Activated CD8-positive, alpha-beta T cell treated with anti-CD3 and anti-CD28 coated beads for 36 hours (primary cell): ENCODE measurements at places on chromosomes 5 and 9.

DNA sequence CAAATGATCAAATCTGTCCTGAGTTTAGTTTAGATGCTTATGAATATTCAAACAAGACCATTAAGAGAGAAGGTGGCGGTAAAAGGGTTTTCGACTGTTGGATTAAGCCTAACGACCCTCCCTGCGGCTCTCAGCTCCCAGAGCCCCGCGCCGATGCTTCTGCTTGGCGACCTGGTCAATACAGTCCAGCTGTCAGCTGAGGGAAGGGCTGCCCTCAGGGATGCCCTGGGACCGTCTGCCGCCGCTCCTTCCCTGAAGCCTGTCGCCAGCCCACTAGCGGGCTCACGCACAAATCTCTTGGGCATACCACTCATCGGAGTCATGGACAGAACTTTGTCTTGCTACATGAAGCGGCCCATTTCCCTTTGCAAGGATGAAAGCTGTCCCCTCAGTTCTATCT lies 136.6 kb upstream of the RAPGEF1 start:
- peaks cover 12% of the 10 kb centered on the region for H3K4me1 ChIP-seq
- DNase-seq: no peak

- H3K27ac ChIP-seq: no peak overlapping the region
- H3K27me3 ChIP-seq: no peaks in the 10 kb centered on the region
- H3K4me3 ChIP-seq: no peak overlapping the region
- H3K4me1 ChIP-seq: peaks cover 3% of the 10 kb centered on the region
- no peak for DNase-seq
- no peaks in the 10 kb centered on the region for H3K36me3 ChIP-seq
Measured at GRCh38 chr9:134127616-134128015, 8.3 kb upstream of the WDR5 start.

- H3K4me1 ChIP-seq: no peaks in the 10 kb centered on the region
- no peak for DNase-seq
- no peak overlapping the region for H3K27ac ChIP-seq
- no peak overlapping the region for H3K4me3 ChIP-seq
Measured at GRCh38 chr9:98291820-98292219, 36.4 kb upstream of the TBC1D2 start.

- H3K27ac ChIP-seq: peak overlapping the region; percentile 46
- DNase-seq: no peak
- H3K27me3 ChIP-seq: no peaks in the 10 kb centered on the region
- H3K4me1 ChIP-seq: peaks cover 52% of the 10 kb centered on the region
- H3K4me3 ChIP-seq: peak overlapping the region; percentile 15
Measured at GRCh38 chr9:133351526-133351907, 3.5 kb downstream of the RPL7A start.

DNA sequence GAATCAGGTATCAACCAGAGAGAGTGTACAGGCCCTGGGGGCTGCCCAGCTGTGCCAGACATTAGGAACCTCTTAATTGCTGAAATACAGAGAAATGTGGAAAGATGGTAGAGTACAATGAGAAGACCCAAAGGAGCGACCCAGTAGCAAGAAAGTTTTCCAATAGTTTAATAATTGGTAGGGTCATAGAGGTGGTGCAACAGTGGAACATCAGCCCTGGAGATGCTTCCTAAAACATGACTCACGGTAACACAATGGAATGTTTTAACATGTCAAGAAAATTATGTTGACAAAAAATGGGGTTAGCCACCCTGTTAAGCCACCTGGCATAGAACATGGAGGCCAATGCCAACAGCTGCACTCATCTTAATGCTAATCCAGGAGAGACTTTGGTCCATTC lies 284.1 kb downstream of the ELAVL2 start:
- peaks cover 6% of the 10 kb centered on the region for H3K4me1 ChIP-seq
- peaks cover 5% of the 10 kb centered on the region for H3K27me3 ChIP-seq
- no peak overlapping the region for H3K4me3 ChIP-seq
- H3K27ac ChIP-seq: no peak overlapping the region
- no peaks in the 10 kb centered on the region for H3K36me3 ChIP-seq

GRCh38 chr9:84600739-84601138 lies 68.8 kb upstream of the NTRK2 start:
- DNase-seq: no peak
- H3K4me3 ChIP-seq: no peak overlapping the region
- H3K27ac ChIP-seq: no peak overlapping the region
- no peaks in the 10 kb centered on the region for H3K27me3 ChIP-seq

DNA sequence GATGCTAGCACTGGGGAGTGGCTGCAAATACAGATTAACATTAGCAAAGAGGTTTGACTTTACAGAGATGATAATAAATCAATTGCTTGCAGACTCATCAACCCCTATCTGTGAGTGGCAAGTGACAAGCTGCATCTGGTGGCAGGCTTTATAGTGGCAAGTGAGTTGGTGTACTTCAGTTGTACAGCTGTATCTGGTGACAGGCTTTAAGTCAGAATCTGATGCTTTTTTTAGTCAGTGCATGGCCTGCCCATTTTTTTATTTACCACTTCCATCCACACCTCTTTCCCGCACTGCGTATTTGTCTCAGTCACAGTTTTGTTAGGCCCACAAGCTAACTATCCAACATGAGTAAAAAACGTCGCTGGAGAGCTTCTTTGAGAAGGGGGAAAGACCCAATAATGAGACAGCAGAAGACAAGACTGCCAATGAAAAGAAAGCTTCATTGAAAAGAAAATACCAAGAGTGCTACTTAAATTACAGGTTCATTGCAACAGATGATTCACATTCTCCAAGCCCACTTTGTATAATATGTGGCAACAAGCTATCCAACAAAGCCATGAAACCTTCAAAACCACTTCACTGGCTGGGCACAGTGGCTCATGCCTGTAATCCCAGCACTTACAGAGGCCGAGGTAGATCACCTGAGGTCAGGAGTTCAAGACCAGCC lies 23.1 kb downstream of the ANP32B start:
- H3K4me1 ChIP-seq: peaks cover 41% of the 10 kb centered on the region
- no peak for DNase-seq
- H3K27ac ChIP-seq: peak overlapping the region; percentile 40
- peaks cover 79% of the 10 kb centered on the region for H3K36me3 ChIP-seq

GRCh38 chr9:87502391-87503221 lies 4.9 kb downstream of the DAPK1 start:
- H3K27me3 ChIP-seq: peaks cover 26% of the 10 kb centered on the region
- peaks cover 24% of the 10 kb centered on the region for H3K4me1 ChIP-seq
- DNase-seq: no peak
- no peaks in the 10 kb centered on the region for H3K36me3 ChIP-seq
- no peak overlapping the region for H3K27ac ChIP-seq
- no peak overlapping the region for H3K4me3 ChIP-seq

DNA sequence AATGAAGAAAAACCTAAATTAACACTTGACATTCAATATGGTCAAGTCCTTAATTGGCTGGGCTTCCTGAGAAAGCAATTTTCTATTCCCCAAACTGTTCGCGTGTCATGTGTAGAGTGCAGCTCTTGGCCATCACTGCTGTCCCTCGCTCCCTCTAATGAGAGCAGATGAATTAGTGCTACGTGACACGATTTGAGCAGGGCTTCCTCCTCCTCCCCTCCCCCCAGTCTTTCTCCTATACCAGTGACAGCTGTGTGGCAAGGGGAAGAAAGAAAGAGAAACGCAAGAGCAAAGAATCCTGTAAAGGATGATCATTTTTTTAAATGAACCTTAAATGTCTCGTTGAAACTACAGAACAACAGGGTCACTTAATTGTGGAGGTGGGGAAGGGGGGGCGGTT lies 159.6 kb downstream of the BNC2 start:
- H3K27ac ChIP-seq: no peak overlapping the region
- no peak overlapping the region for H3K4me3 ChIP-seq
- DNase-seq: no peak
- H3K27me3 ChIP-seq: peaks cover 4% of the 10 kb centered on the region

- H3K27me3 ChIP-seq: no peaks in the 10 kb centered on the region
- DNase-seq: no peak
- H3K4me1 ChIP-seq: no peaks in the 10 kb centered on the region
- H3K4me3 ChIP-seq: no peak overlapping the region
Measured at GRCh38 chr5:158786390-158786789, 313.3 kb downstream of the EBF1 start.

- H3K4me1 ChIP-seq: peaks cover 33% of the 10 kb centered on the region
- peak overlapping the region; percentile 55 for H3K27ac ChIP-seq
- H3K4me3 ChIP-seq: peak overlapping the region; percentile 22
- H3K36me3 ChIP-seq: peaks cover 13% of the 10 kb centered on the region
- no peaks in the 10 kb centered on the region for H3K27me3 ChIP-seq
Measured at GRCh38 chr5:139399501-139400121, 4.3 kb downstream of the SPATA24 start.

GRCh38 chr5:7842531-7842930 lies 8.4 kb downstream of the CFAP90 start:
- no peak for DNase-seq
- H3K27me3 ChIP-seq: peaks cover 28% of the 10 kb centered on the region
- H3K36me3 ChIP-seq: no peaks in the 10 kb centered on the region
- no peak overlapping the region for H3K4me3 ChIP-seq
- H3K4me1 ChIP-seq: no peaks in the 10 kb centered on the region

DNA sequence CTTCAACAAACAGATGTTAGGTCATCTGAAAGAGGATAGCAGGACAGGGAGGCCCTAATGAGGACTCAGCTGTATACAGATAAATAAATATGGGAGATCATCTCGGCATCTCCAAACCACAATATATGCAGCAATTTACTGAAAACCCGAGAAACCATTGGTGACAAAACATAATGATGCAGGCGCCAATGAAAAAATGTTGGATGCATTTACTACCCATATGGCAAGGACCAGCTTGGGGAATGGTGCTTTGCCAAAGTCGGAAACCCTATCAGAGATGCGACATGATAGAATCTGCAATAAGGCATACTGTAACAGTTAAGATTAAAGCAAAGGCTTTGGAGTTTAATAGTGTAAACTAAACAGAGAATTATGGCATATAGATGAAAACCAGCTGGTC lies 92.0 kb downstream of the SNCAIP start:
- H3K4me1 ChIP-seq: no peaks in the 10 kb centered on the region
- no peaks in the 10 kb centered on the region for H3K27me3 ChIP-seq
- no peak overlapping the region for H3K4me3 ChIP-seq
- H3K27ac ChIP-seq: no peak overlapping the region
- H3K36me3 ChIP-seq: no peaks in the 10 kb centered on the region

GRCh38 chr9:78306222-78307076 lies 9.5 kb downstream of the PSAT1 start:
- H3K27ac ChIP-seq: no peak overlapping the region
- H3K36me3 ChIP-seq: peaks cover 80% of the 10 kb centered on the region
- H3K27me3 ChIP-seq: no peaks in the 10 kb centered on the region

DNA sequence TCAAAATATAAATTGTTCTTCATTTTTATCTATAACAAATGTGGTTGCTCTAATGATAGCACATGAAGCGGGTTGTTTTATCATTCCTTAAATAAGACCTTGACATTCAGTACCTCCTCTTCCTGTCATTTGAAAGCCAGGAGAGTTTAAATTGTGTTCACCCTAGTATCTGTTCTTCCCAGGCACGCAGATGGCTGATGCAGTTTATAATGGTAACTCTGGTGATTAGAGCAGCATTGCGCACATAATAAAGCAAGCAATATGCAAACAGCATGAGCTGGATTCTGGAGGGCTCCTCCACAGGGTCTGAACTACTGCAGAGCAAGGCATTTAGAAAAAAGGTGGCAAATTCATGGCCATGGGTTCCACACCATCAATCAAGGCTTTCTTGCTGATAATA lies 307.8 kb downstream of the ENC1 start:
- no peaks in the 10 kb centered on the region for H3K36me3 ChIP-seq
- no peak overlapping the region for H3K27ac ChIP-seq
- no peak overlapping the region for H3K4me3 ChIP-seq

GRCh38 chr5:8844847-8845246 lies 701.0 kb downstream of the SEMA5A start:
- H3K27me3 ChIP-seq: no peaks in the 10 kb centered on the region
- no peak for DNase-seq
- no peak overlapping the region for H3K27ac ChIP-seq
